ENCODE measurements at places on chromosomes 12 and 14.

DNA sequence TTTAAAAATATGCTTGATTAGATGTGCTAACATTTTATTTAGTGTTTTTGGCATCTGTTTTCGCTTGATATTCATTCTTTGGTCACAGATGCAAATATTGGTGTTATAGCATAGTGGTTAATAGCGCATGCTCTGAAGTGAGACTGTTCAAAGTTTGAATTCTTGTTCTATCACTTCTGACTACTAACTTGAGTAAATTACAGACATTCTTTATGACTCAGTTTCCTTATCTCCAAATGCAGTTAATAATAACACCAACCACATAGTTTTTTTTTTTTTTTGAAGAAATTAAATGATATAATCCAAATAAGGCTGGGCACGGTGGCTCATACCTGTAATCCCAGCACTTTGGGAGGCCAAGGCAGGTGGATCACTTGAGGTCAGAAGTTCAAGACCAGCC lies 81.0 kb downstream of the TMX1 start:
- no peak for DNase-seq

- DNase-seq: no peak
Observed at GRCh38 chr12:53571295-53571694, 54.9 kb downstream of the ATF7 start.

GRCh38 chr12:12008931-12009611 lies 61.7 kb upstream of the BCL2L14 start:
- DNase-seq: no peak

- DNase-seq: no peak
Observed at GRCh38 chr14:47120645-47121044, 469.1 kb upstream of the RPL10L start.

- no peak for DNase-seq
Observed at GRCh38 chr14:72638021-72638420, 255.9 kb downstream of the DPF3 start.

DNA sequence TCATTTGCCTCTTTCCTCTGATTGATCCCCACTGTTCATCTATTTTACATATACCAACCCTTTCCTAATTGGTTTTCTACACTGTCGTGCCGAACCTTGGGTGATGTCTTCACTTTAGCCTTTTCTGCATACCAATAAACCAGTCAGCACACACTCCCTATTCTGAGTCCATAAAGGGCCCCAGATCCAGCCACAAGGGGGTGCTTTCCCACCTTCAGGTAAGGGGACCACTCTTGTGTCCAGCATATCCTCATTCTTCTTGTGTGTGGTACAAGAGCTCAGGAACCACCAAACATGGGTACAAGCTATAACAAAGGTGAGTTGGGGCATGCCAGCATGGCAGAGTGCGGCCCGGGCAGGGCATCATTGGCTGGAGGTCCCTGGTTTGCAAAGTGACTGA lies 859.8 kb downstream of the FSCB start:
- no peak for DNase-seq

DNA sequence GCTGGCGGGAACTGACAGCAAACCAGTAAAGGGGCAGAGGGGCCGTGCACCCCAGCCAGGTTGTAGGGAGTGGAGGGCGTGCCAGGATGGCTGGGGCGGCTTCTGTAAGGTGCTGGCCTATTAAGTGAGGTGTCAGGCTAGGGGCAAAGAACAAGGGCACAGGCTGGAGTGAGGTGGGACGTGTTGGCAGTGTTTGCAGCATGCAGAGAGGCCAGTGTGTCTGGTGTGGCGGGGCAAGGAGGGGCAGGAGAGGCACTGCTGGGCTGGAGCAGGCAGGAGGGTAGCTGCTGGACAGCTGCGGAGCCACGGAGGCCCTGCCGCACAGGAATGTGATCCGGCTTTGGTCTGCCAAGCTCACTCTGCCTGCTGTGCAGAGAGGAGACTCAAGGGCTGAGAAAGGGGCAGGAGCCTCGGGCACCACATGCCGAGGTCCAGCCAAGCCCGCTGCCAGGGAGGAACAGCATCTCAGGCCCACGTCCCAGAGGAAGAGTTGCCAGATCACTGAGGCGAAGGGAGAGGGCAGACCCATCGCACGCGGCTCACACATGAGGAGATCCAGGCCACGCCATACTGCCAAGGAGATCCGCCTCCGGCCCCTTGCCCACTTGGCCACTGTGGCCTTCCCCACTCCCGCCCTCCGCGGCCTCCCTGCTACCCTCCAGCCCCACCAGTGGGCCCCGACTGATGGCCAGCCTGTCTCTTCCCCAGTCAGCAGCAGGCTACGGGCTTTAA lies 46.8 kb downstream of the AMN start:
- DNase-seq: no peak

DNA sequence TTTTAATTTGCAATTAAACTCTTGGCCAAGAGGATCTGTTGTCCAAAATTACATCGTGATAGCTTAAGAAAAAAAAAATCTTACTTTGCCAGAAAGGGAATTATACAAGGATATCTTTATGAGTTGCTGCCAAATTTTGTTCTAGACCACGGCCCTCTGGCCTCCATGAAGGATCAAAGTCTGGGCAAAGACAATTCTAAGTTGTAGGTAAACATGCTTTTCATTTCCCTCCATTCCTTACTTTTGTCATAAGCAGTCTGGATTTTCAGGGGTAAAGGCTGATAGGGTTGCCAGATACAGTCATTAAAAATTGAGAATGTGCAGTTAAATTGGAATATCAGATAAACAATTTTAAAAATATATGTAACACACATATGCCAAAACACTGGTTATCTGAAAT lies 135.1 kb downstream of the MON2 start:
- DNase-seq: no peak

GRCh38 chr12:96190413-96191108 lies 3.6 kb upstream of the ELK3 start:
- no peak for DNase-seq

DNA sequence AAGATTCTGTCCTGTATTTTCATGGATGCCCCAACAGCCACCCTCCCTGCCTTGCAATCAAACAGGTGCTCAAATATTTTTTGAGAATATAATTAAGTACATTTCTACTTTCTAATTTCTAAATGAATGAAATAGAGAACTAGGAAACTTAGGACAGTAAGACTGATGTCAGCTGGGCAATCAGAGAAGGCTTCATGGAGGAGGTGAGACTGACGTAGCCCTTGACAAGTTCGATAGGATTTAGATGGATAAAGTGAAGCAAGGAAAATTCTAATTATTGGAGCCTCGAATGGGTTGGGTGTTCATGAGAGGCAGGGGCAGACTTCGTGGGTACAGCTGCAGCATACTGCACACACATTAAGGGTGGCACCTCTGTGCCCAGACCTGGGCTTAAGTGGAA lies 36.0 kb downstream of the NINJ2 start:
- DNase-seq: no peak

DNA sequence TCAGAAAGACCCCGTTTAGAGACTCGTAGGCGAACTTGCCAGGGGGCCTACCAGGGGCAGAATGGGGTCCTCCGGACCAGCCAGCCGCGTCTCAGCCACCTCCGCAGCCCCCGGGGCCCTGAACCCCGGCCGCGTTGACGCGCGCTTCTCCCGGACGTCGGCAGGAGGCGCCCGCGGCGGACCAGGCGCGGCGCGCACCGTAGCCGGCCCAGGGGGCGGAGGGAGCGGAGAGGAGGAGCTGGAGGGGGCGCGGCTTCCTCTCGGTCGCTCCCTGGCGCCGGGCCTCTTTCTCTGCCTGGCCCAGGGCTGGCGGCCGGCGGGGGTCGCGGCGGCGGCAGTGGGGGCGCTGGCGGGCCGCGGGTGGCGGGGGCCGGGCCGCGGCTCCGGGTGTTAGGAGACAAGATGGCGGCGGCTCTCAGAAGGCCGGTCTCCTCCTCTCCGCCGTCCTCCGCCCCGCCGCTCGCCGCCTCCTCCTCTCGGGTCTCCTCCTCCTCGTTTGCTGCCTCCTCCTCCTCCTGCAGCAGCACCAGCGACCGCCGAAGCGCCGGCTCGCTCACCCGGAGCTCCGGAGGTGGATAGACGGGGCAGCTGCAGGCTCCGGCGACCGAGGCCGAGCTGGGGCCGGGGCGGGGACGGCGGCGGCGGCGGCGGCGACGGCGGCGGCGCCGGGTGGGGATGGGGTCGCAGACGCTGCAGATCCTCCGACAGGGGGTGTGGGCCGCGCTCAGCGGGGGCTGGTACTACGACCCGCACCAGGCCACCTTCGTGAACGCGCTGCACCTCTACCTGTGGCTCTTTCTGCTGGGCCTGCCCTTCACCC lies at the start of gene PCNX1:
Gene PCNX1 (plus strand): TSS at position 284 of the 820 bp plus-strand sequence. CDS start 392 bp downstream, at position 676.
- DNase-seq: peak; percentile 86

- no peak for DNase-seq
Observed at GRCh38 chr12:3313066-3313465, 177.9 kb upstream of the PRMT8 start.

- no peak for DNase-seq
Observed at GRCh38 chr12:98740751-98741150, 95.7 kb downstream of the APAF1 start.

- no peak for DNase-seq
Observed at GRCh38 chr12:51901881-51902280, 5.4 kb upstream of the ACVRL1 start.

GRCh38 chr12:92519284-92519683 lies 183.5 kb upstream of the PLEKHG7 start:
- DNase-seq: no peak

DNA sequence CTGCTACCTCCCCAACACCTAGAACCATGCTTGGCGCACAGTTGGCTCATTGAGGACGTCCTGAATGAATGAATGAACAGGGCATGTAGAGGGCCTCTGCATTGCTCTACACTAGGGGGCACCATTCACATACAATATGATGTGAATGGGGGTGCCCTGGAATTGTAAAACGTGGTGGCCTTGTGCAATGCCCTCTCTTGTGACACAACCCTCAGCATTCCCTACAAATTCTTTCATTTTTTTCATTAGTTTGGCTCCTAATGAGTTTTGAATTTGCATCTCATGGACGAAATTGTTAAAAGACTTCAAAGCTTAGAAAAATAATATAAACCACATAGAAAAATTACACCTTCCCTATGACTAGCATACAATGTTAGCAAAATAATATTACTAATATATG lies 2.3 kb upstream of the DIO2 start:
- no peak for DNase-seq

DNA sequence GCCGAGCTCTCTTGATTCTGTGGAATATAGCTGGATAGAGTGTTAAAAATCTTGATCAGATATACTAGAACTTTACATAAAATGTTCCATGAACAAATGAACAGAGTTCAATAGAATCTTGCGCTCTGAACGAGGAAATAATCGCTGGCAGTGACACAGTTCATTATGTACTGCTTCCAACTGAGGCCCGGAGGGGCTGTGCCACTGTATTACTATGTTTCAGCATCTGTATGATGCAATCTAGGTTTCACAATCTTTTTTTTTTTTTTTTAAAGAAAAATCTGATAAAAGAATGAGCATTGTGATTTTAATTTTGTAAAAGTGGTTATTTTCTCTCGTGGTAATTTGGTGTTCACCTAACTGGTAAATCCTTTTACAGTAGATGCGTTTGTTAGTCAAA lies 77.2 kb downstream of the FERMT2 start:
- no peak for DNase-seq

DNA sequence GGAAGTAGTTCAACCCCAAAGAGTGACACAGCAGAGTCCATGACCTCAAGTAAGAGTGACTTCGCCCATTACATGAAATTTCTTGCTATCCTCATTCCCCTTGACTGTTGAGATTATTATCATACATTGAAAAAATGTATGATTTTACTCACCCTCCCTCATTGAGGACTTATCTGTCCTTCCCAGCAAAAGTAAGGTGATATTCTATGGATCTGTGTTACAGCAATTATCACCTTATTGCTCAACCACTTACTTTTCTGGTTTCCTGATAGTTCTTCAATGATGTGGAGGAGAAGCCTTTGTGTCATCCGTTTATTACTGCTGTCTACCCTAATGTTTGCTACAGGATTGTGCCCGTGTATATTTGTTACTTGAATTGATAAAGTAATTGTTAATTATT lies 306.2 kb downstream of the TRHDE start:
- no peak for DNase-seq

GRCh38 chr12:24808651-24809050 lies 140.2 kb downstream of the BCAT1 start:
- DNase-seq: no peak

DNA sequence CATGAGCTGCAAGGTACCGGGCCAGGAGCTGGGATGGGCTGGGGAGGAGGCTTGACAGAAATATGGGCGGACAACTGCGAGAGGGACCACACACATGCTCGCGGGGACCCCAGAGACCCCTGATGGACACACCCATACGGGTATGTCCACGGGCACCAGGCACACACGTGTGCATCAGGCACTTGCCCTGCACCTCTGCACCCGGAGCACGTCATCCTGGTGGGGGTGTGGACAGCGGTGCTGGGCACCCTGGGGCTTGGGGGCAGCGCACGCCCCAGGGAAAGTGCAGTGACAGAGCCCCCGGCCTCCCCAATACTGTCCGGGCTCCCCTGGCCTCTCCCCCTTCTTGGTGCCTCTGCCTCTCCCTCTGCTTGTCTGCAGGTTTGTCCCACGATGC lies 1.7 kb upstream of the CRIP1 start:
- DNase-seq: no peak

DNA sequence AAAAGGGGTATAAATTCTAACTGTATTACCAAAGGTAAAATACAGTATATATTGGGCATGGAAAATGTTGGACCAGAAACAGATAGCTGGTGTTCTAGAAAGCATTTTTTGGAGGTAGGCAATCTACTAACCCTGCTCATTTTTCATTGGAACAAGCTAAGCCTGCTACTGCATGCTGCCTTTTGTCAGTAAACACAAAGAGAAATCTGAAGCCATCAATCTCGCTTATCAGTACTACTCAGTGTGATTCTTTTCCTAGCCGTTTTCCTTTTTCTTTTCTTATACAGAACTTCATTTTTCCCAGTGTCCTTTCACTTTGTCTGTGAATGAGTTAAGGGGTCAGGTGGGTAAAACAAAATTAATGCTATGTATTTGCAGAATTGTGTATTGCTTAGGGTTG lies 312.3 kb downstream of the NPAS3 start:
- DNase-seq: no peak

GRCh38 chr14:96508900-96509299 lies 6.7 kb downstream of the PAPOLA start:
- DNase-seq: no peak

GRCh38 chr12:74321381-74321780 lies 216.3 kb upstream of the ATXN7L3B start:
- DNase-seq: no peak

DNA sequence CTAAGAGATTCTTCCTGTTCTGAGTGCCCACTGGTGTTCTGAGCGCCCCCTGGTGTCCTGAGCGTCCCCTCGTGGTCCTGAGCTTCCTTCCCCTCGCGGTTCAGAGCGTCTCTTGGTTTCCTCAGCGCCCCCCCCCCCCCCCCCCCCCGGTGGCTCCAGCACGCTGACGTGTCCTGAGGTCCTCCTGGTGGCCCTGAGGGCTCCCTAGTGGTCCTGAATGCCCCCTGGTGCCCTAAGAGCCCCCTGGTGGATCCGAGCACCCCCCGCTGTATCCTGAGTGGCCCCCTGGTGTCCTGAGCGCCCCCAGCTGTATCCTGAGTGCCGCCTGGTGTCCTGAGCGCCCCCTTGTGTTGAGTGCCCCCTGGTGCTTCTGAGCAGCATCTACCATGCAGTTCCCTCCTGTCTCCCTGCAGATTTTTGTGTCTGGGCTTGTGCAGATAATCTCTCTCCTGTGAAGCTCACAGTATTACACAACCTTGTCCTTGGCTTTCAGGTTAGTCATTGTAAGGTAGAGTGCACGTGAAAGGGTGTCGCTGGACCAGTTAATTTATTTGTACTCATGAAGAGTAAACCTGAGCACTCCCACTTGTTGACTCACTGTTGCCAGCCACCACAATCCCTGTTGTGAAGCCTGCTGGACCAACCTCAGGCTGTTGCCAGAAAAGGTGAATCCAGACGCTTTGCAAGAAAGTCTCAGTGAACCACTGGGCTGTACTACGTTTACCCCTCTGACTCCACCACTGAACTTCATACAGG lies 1168.4 kb downstream of the TMEM121 start:
- peak; percentile 44 for DNase-seq
